DMS79 (cell line): ENCODE measurements at places on chromosomes 1 and 21.
A peak's percentile ranks its signal among the peaks of the same experiment; 100 is the strongest.

DNA sequence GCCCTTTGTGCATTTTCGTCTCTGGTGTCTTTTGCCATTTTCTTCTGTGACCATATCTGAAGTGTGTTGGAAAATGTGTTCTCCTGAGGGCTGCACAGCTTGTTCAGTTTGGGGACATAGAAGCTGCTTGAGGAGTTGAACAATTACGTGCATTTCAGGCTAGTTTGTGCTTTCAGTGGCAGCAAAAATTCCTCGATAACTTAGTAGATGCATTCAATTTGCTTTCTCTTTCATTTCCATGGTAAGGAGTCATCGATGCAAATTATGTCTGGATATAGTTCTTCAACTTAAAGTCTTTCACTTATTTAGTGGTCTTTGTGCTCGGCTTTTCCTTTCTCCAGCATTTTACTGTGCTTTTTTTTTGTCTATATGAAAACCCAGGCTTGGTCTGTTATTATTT lies 441.5 kb downstream of the PLA2G4A start:
- no peak for DNase-seq

GRCh38 chr1:147283011-147283410 lies 40.5 kb downstream of the CHD1L start:
- DNase-seq = no peak

DNA sequence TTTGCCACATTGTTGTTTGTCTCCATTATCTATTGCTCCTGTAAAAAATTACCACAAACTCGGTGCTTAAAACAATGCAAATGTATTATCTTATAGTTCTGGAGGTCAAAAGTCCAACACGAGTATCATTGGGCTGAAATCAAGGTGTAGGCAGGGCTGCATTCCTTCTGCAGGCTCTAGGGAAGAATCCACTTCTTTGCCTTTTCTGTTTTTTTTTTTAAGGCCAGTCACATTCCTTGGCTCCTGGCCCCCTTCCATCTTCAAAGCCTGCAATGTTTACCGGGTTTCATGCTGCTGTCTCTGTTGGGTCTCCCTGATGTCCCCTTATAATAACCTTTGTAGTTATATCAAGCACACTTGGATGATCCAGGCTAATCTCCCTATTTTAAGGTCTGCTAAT lies 212.7 kb downstream of the PTBP2 start:
- DNase-seq = no peak

- DNase-seq = peak; percentile 89
Observed at GRCh38 chr1:18535391-18536210, 54.9 kb downstream of the KLHDC7A start.

DNA sequence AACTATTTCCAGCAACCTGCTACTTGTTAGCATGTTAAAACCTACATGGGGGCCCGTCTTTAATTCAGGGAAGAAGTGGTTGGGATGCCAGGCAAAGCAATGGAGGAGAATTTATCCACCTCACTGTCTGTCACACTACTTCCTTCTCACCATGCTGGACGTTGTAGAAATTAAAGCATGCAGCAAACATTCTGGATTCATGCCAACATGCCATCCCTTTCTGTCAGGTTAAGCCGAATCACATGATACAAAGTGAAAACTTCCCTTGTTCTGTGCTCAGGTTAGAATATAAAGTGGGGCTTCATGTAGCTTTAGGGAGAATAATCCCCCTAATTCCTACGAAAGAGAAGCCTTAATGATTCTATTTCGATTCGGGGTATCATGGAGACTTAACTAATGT lies 95.5 kb downstream of the ERG start:
- no peak for DNase-seq

- no peak for DNase-seq
Observed at GRCh38 chr1:207649865-207650580, 5.1 kb downstream of the CR1L start.

DNA sequence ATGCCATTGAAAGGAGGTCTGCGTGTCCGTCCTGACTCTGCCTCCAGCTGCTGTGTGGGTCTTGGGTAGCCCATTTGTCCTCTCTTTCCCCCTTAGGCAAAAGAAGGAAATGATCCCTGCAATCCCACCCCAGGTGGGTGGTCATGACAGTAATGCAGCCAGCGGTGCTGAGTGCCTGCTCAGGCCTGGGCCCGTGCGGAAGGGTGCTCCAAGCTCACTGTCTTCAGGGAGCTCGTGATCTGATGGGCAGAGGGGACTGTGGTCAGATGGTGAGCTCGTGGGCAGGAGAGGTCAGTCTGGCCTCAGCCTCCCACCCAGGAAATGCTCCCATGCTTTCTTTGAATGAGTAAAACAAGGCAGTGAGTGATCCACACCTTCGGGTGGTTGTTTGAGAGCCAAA lies 35.3 kb upstream of the TTC4 start:
- DNase-seq = no peak

GRCh38 chr1:116218922-116219321 lies 107.7 kb downstream of the MAB21L3 start:
- DNase-seq = no peak

GRCh38 chr1:174219606-174220370 lies 60.5 kb downstream of the RABGAP1L start:
- no peak for DNase-seq

DNA sequence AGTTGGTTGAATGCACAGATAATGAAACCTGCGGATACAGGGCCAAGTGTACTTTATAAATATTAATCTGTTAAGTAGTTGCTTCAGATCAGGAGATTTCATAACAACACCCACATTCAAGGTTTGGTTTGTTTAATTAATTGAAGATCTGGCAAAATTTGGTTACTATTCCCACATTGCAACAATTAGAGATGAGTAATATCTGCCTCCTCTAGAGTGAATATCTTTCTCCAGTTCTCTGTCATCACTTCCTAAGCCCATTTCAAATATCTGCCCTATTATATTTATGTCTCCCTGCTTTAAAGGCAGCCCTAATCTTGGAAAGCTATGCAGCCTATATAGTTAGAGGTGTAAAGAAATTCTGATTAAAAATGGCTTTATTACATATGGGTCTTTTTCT lies 61.4 kb downstream of the PPP2R5A start:
- DNase-seq = no peak

GRCh38 chr1:41652384-41653265 lies 168.1 kb upstream of the EDN2 start:
- no peak for DNase-seq

- DNase-seq = no peak
Observed at GRCh38 chr1:74205266-74205665, 7.2 kb downstream of the FPGT start.

DNA sequence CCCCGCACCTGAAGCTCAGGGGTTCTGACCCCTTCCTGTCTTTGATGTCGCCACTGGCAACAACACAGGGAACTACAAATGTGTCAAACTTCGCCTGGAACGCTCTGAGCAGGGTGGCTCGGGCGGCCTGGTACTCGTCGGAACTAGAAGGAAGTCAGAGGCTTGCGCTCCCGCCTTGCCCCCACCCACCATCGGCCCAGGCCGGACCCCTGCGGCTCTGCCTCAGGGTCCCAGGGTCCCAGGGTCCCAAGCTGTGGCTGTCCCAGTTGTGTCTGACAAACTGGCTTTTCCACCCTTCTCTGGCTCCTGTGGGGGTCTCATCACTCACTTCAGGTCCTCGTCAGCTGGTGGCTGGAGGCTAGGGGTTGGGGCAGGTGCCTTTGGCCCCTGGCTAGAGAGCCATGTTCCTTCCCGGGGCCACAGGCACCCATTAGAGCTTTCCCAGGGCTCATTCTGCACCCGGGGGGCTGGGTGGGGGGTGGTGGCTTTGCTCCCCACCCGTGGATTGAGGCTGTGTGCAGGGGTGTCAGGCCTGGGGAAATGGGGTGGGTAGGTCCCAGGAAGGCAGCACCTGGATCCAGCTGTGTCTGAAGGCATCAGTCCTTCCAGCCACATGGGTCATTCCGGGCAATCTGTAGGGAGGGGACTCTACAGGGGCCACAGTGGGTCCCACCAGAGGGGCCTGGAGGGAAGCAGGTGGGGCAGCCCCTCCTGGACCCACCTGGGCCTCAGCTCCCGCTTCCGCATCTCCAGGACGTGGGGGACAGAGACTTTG lies 8.0 kb upstream of the TMEM52 start:
- no peak for DNase-seq

- no peak for DNase-seq
Observed at GRCh38 chr1:10803971-10804820, 7.8 kb upstream of the CASZ1 start.
